ENCODE measurements at places on chromosomes 5 and 9.

DNA sequence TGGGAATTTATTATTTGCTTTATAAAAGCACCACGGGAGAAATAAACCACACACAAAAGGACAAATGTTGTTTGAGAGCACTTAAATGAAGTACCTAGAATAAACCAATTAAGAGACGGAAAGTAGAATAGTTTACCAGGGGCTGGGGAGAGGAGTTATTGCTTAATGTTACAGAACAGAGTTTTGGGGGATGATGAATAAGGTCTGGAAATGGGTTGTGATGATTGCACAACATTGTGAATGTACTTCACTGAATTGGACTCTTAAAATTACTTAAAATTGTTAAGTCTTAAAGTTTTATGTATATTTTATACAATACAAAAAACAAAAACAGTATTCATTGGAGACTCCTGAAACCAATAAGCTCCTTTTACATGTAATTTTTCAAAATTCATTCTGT, 1.5 kb downstream of the ZBTB43 start:
- DNase-seq, result peak; percentile 22

GRCh38 chr9:35606726-35607125, 1.7 kb downstream of the TESK1 start:
- DNase-seq, result no peak

DNA sequence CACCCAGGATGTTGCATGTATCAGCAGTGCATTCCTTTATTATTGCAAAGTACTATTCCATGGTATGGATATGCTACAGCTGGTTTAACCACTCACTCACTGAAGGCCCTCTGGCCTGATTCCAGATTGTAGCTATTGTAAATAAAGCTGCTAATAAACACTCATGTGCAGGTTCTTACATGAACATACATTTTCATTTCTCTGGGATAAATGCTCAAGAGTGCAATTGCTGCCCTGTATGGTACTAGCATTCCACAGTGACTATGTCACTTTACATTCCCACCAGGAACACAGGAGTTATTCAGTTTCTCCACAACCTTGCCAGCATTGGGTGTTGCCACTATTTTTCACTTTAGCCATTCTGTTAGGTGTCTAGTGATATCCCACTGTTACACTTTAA, 267.6 kb downstream of the SPOCK1 start:
- DNase-seq, result no peak

DNA sequence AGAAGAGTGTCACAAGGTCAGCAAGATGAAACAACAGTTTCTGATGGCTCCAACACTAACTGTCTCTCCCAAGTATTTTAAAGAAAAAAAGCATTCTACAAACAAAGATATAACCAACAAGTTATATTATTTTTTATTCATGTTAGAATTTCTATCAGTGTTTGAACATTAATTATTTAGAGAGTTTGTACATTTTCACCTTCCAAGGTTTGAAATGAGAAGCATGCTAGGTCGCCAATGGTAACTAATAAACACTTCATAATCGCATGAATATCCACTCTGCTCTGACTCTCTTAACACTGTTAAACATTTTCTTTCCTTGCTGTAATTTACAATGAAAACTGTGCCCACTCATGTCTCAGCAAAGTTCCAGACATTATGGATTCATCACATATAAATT, 73.5 kb downstream of the PTCH1 start:
- DNase-seq, result no peak

- no peak for DNase-seq
These were observed 100.1 kb downstream of the PSAT1 start for GRCh38 chr9:78397045-78397444.

GRCh38 chr9:6845880-6846279, 88.1 kb downstream of the KDM4C start:
- peak; percentile 14 for DNase-seq

DNA sequence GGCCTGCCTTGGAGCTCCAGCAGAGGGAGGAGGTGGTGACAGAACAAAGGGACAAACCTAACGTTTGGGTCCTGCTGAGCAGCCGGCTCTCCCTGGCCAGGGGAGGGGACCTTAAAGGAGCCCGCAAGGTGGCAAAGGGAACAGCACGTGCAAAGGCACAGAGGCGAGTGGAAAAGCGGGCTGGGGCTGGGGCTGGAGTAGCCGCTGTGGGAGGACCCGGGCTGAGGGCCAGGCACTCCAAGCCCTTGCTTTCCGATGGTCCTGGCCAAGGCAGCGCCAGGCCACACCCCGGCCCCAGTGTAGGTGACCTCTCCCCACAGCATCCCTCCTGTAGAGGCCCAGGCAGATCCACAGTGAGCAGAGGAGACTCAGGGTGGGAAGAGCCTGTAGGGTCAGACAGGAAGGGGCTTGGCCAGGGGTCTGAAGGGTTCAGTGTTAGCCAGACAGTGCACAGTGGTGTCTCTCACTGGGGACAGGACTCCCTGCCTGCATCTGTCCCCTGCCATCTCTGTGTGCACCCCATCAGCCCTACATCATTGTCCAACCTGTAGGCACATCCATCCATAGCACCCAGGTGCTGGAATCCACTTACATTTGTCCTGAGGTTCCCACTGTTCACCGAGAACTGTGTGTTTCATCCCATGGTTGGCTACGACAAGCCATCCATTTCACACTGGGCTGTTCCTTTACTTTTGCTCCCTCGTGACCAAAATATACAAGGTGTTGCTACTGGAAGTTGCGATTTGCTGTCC, 77.0 kb downstream of the NEK6 start:
- no peak for DNase-seq

GRCh38 chr5:78497573-78498533, 137.4 kb downstream of the SCAMP1 start:
- no peak for DNase-seq

- no peak for DNase-seq
These were observed 14.2 kb upstream of the PTGS1 start for GRCh38 chr9:122356627-122357026.

DNA sequence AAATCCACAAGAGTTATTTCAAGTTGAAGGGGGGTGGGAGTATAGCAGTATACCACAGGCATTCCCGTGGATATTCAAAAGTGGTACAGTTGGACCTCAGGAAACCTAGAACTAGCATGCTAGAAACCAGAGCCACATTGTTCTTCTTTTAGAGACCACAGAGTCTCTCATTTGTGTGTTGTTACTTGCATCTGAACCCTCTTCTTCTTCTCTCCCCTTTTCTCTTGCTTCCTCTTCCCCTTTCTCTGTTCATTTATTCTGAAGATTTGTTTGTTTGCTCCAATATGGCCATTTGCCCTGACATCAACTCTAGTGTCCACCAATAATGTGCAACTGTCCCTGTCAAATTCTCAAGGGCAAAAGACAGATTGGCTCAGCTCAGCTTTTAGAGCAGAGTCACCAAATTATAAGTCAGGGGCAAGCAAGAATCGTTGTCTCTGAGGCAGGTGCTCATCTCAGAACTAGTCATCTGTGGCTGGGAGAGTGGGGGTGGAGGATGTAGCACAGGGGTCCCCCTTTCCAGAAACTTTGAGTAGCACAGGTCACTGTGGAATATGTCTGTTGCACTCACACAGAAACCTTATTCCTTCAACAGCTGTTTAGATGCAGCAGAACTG, 321.1 kb downstream of the ARRDC3 start:
- DNase-seq, result no peak

GRCh38 chr9:17191082-17191481, 56.2 kb downstream of the CNTLN start:
- peak; percentile 3 for DNase-seq

GRCh38 chr5:11684607-11685006, 219.6 kb downstream of the CTNND2 start:
- DNase-seq, result no peak

DNA sequence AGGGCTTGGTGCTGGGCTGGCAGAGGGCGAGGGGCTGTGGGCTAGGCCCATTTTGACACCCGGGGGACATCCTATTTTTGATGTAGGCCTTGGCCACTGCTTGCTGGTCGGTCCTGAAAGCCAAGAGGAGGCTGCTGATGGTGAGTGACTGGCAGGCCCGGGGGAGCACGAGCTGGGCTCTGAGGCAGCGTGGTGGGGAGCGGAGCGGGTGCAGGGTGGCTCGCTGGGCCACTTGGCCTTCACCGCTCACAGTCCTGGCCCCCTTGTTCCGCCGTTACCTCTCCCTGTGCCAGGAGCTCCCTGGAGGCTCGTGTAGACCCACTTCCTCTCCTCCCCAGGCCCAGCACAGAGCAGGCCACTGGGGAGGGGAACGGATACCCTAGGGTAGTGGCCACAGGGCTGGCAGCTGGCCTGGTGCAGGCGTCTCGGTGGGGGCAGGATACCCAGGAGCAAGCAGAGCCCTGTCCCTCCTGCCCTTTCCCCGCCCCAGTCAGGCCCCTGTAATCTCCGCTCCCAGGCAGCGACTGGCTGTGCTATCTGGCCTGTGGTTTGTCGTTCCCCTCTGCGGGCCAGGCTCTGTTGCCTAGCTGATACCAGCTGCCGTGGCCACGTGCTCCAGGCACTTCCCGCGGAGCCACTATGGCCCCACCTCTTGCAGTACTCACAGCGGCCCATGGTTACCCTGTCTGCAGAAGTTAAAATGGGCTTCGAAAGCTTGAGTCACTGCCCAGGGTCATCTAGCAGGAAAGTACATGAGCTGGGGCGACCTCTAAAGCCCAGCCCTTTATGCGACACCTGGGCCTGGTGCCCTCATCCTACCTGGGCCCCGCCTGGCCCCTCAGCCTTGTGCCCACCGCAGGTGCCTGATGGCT, 11.7 kb upstream of the DOLPP1 start:
- no peak for DNase-seq

DNA sequence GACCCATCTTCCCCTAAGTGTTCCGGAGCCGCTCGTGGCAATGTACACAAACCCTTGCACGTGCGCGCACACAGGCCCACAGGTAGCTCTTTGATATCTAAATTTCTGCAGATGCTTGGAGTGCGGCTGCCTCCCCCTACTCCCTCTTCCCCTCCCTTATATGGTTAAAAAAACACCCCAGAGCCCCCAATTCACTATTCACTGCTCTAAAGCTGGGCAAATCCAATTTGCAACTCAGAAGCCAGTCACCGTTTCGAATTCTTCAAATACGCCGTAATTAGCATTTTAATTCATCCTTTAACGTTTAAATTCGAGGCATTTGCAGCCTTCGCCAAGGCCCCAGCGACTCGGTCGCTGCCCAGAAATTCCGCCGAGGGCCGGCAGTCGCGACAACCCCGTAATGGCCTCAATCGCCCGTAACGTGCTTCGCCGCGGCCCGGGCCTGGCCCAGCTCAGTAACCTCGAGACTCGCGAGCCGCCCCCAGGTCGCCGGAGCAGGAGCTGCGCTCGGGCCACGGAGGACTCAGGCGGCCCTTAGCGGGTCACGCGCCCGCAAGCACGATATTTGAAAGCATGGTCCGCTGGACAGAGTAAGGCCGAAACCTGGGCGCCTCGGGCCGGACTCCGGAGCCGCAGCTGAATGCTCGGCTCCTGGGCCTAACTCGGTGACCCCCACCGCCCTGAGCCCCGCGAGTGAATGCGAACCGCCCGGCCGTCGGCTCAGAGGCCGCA, 1.3 kb downstream of the IRX2 start:
- peak; percentile 19 for DNase-seq

Data from fibroblast of upper back skin (primary cell).